ENCODE measurements at places on chromosomes 16 and 17.

GRCh38 chr16:22938647-22939046 is 124.7 kb downstream of the HS3ST2 start:
- no peak overlapping the region for H3K4me3 ChIP-seq
- H3K4me1 ChIP-seq, result no peaks in the 10 kb centered on the region
- no peaks in the 10 kb centered on the region for H3K36me3 ChIP-seq
- no peak for DNase-seq
- no peak overlapping the region for H3K27ac ChIP-seq
- H3K27me3 ChIP-seq, result peaks cover 11% of the 10 kb centered on the region

DNA sequence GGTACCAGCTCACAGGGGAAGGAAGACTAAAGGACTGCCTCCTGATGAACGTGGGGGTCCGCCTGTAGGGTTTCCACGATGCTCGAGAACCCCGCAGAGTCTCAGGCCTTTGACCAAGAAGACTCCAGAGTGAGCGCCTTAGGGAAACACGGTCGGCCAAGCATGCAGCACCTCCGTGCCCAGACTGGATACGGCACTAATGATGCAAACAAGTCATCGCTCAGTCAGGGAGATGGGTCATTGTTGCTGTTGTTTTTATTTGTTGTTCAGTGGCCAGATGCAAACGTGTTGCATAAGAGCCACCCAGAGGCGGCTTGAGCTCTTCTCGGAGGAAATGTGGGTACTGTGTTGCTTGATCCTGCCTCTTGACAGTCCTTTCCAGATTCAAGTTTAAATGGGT is 19.3 kb upstream of the RBFOX3 start:
- peaks cover 69% of the 10 kb centered on the region for H3K27me3 ChIP-seq
- no peak overlapping the region for H3K4me3 ChIP-seq
- no peaks in the 10 kb centered on the region for H3K36me3 ChIP-seq

- no peak overlapping the region for H3K27ac ChIP-seq
- no peak for DNase-seq
- H3K4me3 ChIP-seq, result no peak overlapping the region
- H3K36me3 ChIP-seq, result peaks cover 87% of the 10 kb centered on the region
Measured at GRCh38 chr16:68290450-68290849, 20.3 kb downstream of the SLC7A6OS start.

GRCh38 chr17:71427801-71428200 is 693.0 kb upstream of the SOX9 start:
- DNase-seq, result no peak
- H3K36me3 ChIP-seq, result no peaks in the 10 kb centered on the region
- H3K27ac ChIP-seq, result no peak overlapping the region
- H3K27me3 ChIP-seq, result no peaks in the 10 kb centered on the region
- H3K4me3 ChIP-seq, result no peak overlapping the region

- H3K4me1 ChIP-seq, result peaks cover 65% of the 10 kb centered on the region
- DNase-seq, result no peak
- peak overlapping the region; percentile 93 for H3K4me3 ChIP-seq
- H3K27me3 ChIP-seq, result no peaks in the 10 kb centered on the region
Measured at GRCh38 chr17:28746611-28747050, 2.8 kb downstream of the TRAF4 start.

- peaks cover 16% of the 10 kb centered on the region for H3K36me3 ChIP-seq
- H3K4me1 ChIP-seq, result peaks cover 39% of the 10 kb centered on the region
- no peak for DNase-seq
- no peak overlapping the region for H3K27ac ChIP-seq
- peak overlapping the region; percentile 87 for H3K4me3 ChIP-seq
Measured at GRCh38 chr16:84648595-84649510, 542 bp downstream of the KLHL36 start.
